Transverse colon (tissue), 4 donors: ENCODE measurements at places on chromosomes 4 and X.

DNA sequence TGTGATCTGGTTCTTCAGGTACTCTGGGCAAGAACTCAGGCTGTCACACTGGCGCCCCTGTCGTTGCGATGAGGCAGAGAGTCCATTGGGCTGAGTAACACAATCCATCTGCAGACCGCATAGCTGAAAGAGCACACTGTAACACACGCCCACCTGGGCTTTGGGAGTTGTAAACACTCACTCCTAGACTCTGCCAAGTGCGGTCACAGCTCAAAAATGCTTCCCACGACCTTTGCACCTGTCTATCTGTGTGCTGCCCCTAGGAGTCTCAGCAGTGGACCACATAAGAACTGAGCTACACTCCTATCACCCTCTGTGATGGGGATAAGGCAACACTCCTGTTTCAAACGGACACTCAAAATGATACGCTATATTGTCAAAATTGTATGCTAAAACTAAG is 2028.3 kb downstream of the PCDH7 start:
- no peaks in the 10 kb centered on the region for H3K27me3 ChIP-seq
- H3K27ac ChIP-seq: no peak overlapping the region
- H3K4me1 ChIP-seq: no peaks in the 10 kb centered on the region
- H3K36me3 ChIP-seq: no peaks in the 10 kb centered on the region

GRCh38 chrX:12971282-12972003 is 3.5 kb upstream of the TMSB4X start:
- no peaks in the 10 kb centered on the region for H3K36me3 ChIP-seq
- DNase-seq: no peak
- peak overlapping the region; percentile 99 for H3K27ac ChIP-seq
- H3K4me3 ChIP-seq: no peak overlapping the region
- H3K4me1 ChIP-seq: peaks cover 5% of the 10 kb centered on the region
- H3K27me3 ChIP-seq: no peaks in the 10 kb centered on the region

- H3K36me3 ChIP-seq: no peaks in the 10 kb centered on the region
- no peak overlapping the region for H3K4me3 ChIP-seq
- no peak for DNase-seq
- no peak overlapping the region for H3K27ac ChIP-seq
Observed at GRCh38 chr4:102578819-102579218, 77.7 kb downstream of the NFKB1 start.

- peaks cover 39% of the 10 kb centered on the region for H3K4me1 ChIP-seq
- H3K27ac ChIP-seq: peak overlapping the region; percentile 86
- no peak overlapping the region for H3K4me3 ChIP-seq
- peaks cover 7% of the 10 kb centered on the region for H3K27me3 ChIP-seq
- DNase-seq: no peak
- H3K36me3 ChIP-seq: no peaks in the 10 kb centered on the region
Observed at GRCh38 chr4:991451-992296, 1.5 kb downstream of the SLC26A1 start.

GRCh38 chrX:40912166-40912565 is 173.1 kb upstream of the USP9X start:
- H3K27ac ChIP-seq: no peak overlapping the region
- no peaks in the 10 kb centered on the region for H3K27me3 ChIP-seq
- H3K36me3 ChIP-seq: no peaks in the 10 kb centered on the region

DNA sequence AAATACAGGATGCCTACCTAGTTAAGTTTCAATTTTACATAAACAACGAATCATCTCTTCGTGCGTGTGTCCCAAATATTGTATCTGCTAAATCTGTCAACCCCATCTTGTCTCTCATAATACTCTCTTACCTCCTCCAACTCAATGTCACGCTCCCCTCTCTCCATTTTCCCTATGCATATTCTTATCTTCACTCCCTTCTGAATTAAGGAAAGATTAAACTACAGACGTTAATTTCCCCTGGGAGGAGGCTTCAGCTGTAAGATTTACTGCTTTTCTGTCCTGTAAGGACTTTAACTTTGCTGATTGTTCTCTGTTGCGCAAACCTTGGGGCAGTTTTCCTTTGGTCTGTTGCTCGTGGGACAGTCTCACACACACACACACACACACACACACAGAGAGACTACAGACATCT is 455 bp upstream of the ABCB7 start:
- peak overlapping the region; percentile 68 for H3K27ac ChIP-seq
- no peaks in the 10 kb centered on the region for H3K36me3 ChIP-seq
- no peak for DNase-seq
- H3K27me3 ChIP-seq: no peaks in the 10 kb centered on the region
- H3K4me1 ChIP-seq: peaks cover 4% of the 10 kb centered on the region

DNA sequence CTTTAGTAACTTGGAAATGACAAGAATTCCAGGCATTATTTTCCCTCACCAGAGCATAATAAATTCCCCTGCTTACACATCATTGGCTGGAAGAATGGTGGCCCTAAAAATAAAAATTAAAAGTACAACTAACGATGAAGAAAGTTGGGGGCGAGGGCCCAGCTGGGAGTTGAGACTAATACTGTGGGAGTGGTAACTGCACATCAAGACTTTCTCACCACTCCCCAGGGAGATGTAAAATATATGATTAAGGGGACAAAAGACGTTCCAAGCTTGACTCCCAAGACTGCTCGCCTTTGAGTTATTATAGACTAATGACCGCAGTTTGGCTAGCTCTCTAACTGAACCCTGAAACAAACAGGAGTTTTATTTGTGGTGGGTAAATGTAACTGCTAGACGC is 30.0 kb downstream of the SMIM31 start:
- no peak overlapping the region for H3K27ac ChIP-seq
- no peaks in the 10 kb centered on the region for H3K36me3 ChIP-seq
- no peak for DNase-seq
- no peaks in the 10 kb centered on the region for H3K4me1 ChIP-seq

DNA sequence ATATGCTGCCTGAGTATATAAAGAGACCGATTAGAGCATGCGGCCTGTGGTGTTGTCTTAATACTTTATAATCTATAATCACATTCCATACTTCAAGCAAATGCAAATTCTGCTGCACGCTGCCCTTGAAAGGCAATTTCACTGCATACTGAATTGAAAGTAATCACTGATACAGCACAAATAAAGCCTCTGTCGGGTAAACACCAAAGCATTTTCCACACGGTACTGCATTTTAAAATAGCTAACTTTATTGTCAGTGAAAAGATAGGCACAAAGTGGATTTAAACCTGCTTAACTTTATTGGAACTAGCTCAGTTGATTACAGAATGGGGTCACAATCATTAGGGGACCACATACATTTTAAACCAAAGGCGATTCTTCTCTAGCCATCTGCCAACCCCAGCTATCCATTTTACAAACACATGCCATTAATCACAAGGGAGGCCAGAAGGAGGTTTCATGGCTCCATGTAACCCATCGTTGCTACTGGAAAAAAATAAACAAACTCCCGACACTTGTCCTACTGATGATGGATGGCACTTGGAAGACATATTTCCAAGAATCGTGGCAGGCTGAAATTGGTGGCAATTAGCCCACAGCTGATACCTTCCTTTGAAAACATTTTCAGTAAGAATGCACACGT is 65.9 kb downstream of the AMOT start:
- H3K4me3 ChIP-seq: no peak overlapping the region
- no peaks in the 10 kb centered on the region for H3K27me3 ChIP-seq
- DNase-seq: no peak
- H3K36me3 ChIP-seq: no peaks in the 10 kb centered on the region
- no peaks in the 10 kb centered on the region for H3K4me1 ChIP-seq

DNA sequence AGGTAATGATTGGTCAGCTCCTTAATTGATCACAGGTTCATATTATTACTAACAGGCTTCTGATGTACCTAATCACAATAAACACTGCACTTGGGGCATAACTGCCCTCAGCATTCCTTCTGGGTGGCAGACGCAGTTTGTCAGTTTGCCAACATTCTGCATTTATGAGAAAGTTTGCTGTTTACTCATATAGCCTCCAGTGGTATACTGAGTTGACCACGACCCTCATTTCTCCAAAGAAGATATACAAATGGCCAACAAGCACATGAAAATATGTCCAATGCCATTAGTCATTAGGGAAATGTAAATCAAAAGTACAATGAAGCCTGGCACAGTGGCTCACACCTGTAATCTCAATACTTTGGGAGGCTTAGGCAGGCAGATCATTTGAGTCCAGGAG is 26.3 kb downstream of the EFHC2 start:
- no peak for DNase-seq
- H3K4me1 ChIP-seq: no peaks in the 10 kb centered on the region
- no peaks in the 10 kb centered on the region for H3K27me3 ChIP-seq
- no peak overlapping the region for H3K27ac ChIP-seq
- H3K36me3 ChIP-seq: no peaks in the 10 kb centered on the region
- no peak overlapping the region for H3K4me3 ChIP-seq

- H3K36me3 ChIP-seq: no peaks in the 10 kb centered on the region
- no peak for DNase-seq
- H3K4me3 ChIP-seq: no peak overlapping the region
- no peak overlapping the region for H3K27ac ChIP-seq
Observed at GRCh38 chr4:8817096-8817812, 54.4 kb downstream of the HMX1 start.

GRCh38 chr4:95267081-95267480 is 281.7 kb downstream of the UNC5C start:
- no peak overlapping the region for H3K4me3 ChIP-seq
- no peaks in the 10 kb centered on the region for H3K36me3 ChIP-seq
- no peak for DNase-seq
- H3K27me3 ChIP-seq: no peaks in the 10 kb centered on the region
- H3K4me1 ChIP-seq: no peaks in the 10 kb centered on the region

- no peaks in the 10 kb centered on the region for H3K27me3 ChIP-seq
- no peak for DNase-seq
- no peak overlapping the region for H3K27ac ChIP-seq
- no peak overlapping the region for H3K4me3 ChIP-seq
Observed at GRCh38 chr4:113749178-113749577, 12.4 kb downstream of the CAMK2D start.

DNA sequence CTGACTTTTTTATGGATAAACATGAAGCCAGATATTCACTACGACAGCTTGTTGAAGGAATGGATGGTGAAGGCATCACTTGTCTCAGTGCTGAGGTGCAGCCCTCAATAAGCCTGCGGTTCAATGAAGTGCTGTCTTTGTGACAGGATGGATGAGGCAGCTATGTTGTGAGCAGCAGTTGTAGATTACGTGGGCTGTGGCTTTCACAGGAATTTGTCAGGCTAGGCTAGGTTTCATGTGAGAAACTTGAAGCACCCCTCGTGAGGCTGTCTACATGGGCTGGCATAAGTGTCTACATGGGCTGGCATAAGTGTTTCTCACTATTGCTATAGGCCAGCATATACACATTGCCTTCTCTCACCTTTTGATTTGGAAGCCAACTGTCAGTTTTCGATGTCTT is 1050.0 kb downstream of the ADGRL3 start:
- H3K36me3 ChIP-seq: no peaks in the 10 kb centered on the region
- no peak overlapping the region for H3K4me3 ChIP-seq
- H3K4me1 ChIP-seq: no peaks in the 10 kb centered on the region
- DNase-seq: no peak
- H3K27ac ChIP-seq: no peak overlapping the region

DNA sequence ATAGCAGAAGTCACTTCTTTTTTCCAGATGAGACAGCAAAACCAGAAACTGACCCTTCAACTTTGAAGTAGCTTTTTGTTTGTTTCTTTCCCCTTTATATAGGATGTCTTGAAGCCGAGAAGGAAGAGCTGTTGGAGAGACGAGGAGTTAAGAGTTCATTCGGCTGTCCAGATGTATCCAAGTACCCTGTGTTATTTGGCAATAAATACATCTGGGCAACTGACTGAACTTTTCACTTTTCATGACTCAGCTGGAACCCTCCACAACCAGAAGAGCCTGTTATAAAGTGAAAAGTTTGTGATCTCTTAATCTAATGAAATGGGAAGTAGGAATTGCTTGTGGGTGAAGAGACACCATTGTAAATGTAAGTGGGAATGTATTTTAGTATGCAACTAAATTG is 131.2 kb downstream of the HTR2C start:
- H3K36me3 ChIP-seq: no peaks in the 10 kb centered on the region
- no peaks in the 10 kb centered on the region for H3K27me3 ChIP-seq
- no peaks in the 10 kb centered on the region for H3K4me1 ChIP-seq
- DNase-seq: no peak

- H3K27ac ChIP-seq: no peak overlapping the region
- no peak for DNase-seq
Observed at GRCh38 chr4:978957-979701, 5.8 kb upstream of the DGKQ start.

DNA sequence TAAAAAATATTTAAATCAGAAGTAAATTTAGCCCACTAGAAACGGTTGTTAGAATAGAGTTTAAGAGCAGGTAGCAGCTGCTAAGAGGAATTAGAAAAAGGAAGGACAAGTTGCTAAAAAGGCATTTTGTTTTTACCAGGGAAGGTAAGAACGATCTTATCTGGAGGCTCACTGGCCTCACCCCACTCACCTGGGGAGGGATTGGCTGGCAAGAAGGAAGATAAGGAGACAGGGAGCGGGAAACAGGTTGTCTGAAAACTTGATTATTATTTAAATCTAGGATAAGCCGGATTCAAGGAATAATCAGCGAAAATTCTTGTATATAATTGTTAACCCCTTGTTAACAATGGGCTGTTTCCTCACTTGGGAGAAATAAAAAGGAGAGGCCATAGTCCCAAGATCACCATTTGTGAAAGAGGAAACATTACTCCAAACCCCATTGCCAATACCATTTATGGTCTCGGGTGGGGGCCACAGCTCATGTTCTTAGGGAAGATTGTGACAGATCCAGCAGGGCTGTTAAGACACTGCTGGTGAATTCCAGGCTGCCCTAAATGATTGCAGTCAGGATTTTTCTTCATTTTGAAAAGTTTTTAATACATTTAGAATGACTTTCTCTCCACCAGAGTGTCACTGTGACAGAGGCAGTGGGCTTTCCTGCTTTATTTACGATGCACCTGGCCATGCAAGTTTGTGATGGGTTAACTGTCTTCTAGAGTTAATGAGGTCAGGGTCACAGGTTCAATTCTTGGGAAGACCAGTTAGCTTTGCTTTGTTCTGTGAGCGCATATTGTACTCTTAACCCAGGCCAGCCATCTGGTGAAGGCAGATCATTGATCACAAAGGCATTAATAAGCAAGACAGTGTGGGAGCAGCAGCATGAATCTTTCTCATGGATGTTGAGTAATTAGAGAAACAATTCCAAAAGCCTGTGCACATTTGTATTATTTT is 106.6 kb downstream of the CEP135 start:
- H3K36me3 ChIP-seq: no peaks in the 10 kb centered on the region
- no peaks in the 10 kb centered on the region for H3K4me1 ChIP-seq
- H3K27ac ChIP-seq: no peak overlapping the region

- H3K4me1 ChIP-seq: no peaks in the 10 kb centered on the region
- H3K27me3 ChIP-seq: no peaks in the 10 kb centered on the region
- H3K36me3 ChIP-seq: no peaks in the 10 kb centered on the region
- H3K27ac ChIP-seq: no peak overlapping the region
- DNase-seq: no peak
Observed at GRCh38 chr4:70531981-70532380, 13.6 kb downstream of the AMTN start.

- H3K36me3 ChIP-seq: no peaks in the 10 kb centered on the region
- H3K4me1 ChIP-seq: peaks cover 22% of the 10 kb centered on the region
- DNase-seq: no peak
- no peak overlapping the region for H3K27ac ChIP-seq
- H3K4me3 ChIP-seq: no peak overlapping the region
- H3K27me3 ChIP-seq: no peaks in the 10 kb centered on the region
Observed at GRCh38 chr4:22485737-22486136, 30.1 kb downstream of the ADGRA3 start.
